Progenitor cell of endocrine pancreas (in vitro differentiated cells): ENCODE measurements at places on chromosomes 5 and 9. TPM values are rescaled to one million over a fixed set of nuclear protein-coding genes. Genes with fewer than 3 reads are reported as not detected.

DNA sequence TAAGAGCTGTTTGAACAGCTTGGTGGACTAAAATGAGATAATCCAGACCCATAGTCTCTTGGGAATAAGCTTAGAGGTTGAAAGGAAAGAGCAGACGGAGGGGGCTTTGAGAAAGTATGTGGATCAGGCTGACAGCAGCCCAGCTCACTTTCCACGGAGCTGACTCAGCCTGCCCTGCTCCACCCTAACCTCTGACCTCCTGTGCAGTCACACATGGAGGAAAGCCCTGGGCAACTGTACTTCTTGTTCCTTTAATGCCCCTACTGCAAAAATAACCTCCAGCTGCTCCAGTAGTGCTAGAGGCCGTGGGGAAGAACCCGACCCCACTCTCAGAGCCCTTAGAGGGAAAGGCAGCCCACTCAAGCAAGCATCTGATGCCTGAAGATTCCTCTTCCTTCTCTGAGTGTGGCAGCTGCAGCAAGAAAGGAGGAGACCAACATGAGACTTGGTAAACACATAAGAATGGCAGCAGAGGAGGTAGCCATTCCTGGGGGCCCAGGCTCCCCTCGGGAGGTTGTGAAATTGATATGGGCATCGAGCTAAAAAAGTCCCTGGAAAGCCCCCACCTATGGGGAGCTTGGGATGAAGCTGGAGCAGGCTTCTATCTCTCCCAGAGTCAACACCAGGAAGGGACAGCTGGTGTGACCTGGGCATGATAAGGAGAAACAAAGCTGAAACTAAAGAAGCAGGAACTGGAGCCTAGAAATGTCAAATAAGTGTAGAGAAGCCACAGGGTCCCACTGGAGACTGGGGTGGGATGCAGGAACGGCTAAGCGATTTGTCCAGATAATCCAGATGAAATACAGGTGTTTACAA is 204.3 kb downstream of the PIK3R1 start:
- no peaks in the 10 kb centered on the region for H3K36me3 ChIP-seq
- no peak for DNase-seq
- no peak overlapping the region for H3K4me3 ChIP-seq
- H3K4me1 ChIP-seq: peaks cover 17% of the 10 kb centered on the region

- peaks cover 11% of the 10 kb centered on the region for H3K4me1 ChIP-seq
- no peaks in the 10 kb centered on the region for H3K36me3 ChIP-seq
- no peak overlapping the region for H3K4me3 ChIP-seq
These were observed 44.0 kb downstream of the IRF1 start for GRCh38 chr5:132446621-132447020.

GRCh38 chr9:27328483-27328882 is 31.5 kb upstream of the EQTN start:
- H3K27me3 ChIP-seq: no peaks in the 10 kb centered on the region
- H3K36me3 ChIP-seq: peaks cover 25% of the 10 kb centered on the region
- no peak for DNase-seq
- peaks cover 2% of the 10 kb centered on the region for H3K4me1 ChIP-seq
- H3K4me3 ChIP-seq: no peak overlapping the region

GARIN3 gene
- total RNA-seq: not detected in 2 replicates

GRCh38 chr9:35840881-35841644 is 12.0 kb downstream of the TMEM8B start:
- H3K4me1 ChIP-seq: peaks cover 11% of the 10 kb centered on the region
- no peak for DNase-seq
- H3K27ac ChIP-seq: no peak overlapping the region
- H3K36me3 ChIP-seq: peaks cover 7% of the 10 kb centered on the region
- H3K27me3 ChIP-seq: peaks cover 5% of the 10 kb centered on the region

- no peak overlapping the region for H3K4me3 ChIP-seq
- H3K27ac ChIP-seq: no peak overlapping the region
- H3K36me3 ChIP-seq: no peaks in the 10 kb centered on the region
- H3K4me1 ChIP-seq: no peaks in the 10 kb centered on the region
- DNase-seq: no peak
- peaks cover 8% of the 10 kb centered on the region for H3K27me3 ChIP-seq
These were observed 198.9 kb downstream of the NXNL2 start for GRCh38 chr9:88733651-88734421.

SOHLH1 gene
- total RNA-seq: not detected in 2 replicates

DNA sequence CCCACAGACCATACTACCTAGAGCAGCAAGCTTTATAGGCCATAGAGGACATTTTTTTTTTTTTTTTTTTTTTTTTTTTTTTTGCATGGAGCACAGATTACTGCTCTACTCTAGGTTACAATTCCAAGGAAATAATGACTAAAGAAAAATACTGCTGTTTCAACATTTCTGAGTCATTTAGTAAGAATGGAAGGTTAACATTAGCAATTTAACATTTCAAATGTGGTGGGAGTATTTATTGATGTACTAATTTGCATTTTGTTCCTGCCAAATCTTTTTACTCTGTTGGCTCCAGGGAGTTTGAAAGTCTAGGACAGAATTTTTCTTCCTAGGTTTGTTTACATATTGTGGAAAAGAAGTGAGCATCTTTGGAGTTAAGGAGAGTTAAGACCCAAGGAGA is 142.1 kb upstream of the CCDC152 start:
- no peak overlapping the region for H3K4me3 ChIP-seq
- no peaks in the 10 kb centered on the region for H3K27me3 ChIP-seq
- no peak for DNase-seq
- no peaks in the 10 kb centered on the region for H3K36me3 ChIP-seq

GRCh38 chr9:100351508-100351907 is 1.2 kb downstream of the TEX10 start:
- H3K27ac ChIP-seq: peak overlapping the region; percentile 93
- peaks cover 10% of the 10 kb centered on the region for H3K36me3 ChIP-seq
- H3K4me1 ChIP-seq: peaks cover 38% of the 10 kb centered on the region
- peak overlapping the region; percentile 98 for H3K4me3 ChIP-seq
- DNase-seq: no peak

DPYSL3 gene
- 56.0 and 60.4 TPM in 2 replicates for total RNA-seq

DDX4 gene
- not detected in 2 replicates for total RNA-seq
